ENCODE measurements at places on chromosomes 2 and 18.

- DNase-seq: no peak
Observed at GRCh38 chr2:10377052-10377746, 70.9 kb downstream of the ODC1 start.

GRCh38 chr18:63881851-63882250 is 5.7 kb upstream of the SERPINB2 start:
- DNase-seq: no peak

- no peak for DNase-seq
Observed at GRCh38 chr2:157269922-157270321, 12.4 kb downstream of the GALNT5 start.

GRCh38 chr2:95301186-95301585 is 4.0 kb downstream of the KCNIP3 start:
- DNase-seq: no peak

DNA sequence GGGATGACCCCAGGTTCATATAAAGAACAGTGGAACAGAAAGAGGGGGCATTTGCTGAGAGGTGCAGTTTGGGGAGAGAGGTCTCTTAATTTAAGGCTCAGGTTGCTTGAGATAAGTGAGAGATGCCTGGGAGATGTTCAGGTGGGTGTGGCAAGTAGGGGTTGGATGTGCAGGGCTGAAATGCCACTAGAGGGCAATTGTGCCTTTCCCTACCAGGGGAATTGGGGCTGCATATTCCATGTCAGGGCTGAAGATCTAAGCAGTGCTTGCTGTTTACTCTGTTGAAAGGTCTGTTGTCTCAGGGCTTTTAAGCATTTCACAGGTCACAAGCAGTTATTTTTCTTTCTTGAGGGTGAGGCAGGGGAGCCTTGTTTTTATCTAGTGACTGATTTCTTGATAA is 7.8 kb downstream of the CCDC85A start:
- DNase-seq: no peak

DNA sequence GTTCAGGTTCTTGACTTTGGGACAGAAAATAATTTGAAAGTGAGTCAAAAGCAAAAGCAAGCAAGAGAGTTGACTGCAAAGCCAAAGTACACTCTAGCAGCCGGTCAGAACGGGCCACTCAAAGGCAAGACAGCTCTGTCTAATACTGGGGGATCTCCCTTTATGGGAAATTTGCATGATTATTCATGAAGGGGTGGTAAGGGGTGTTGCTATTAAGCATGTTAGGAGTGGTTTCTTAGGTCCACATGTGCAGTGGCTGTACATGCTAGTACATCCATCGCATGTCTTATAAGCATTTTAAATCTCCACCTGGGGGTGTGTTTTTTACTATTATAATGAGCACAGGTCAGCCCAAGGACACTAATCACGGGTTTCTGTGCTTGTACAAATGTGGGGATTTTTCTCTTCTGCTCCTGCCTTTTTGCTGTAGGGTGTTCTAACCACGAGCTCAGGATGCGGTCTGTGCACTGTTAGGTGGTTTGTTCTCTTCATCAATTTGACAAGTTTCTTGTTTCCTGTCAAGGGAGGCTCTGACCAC is 60.2 kb upstream of the SPP2 start:
- peak; percentile 29 for DNase-seq

- no peak for DNase-seq
Observed at GRCh38 chr2:205659922-205660321, 22.4 kb upstream of the NRP2 start.

Measured in stimulated activated CD4-positive, alpha-beta T cell treated with anti-CD3 and anti-CD28 coated beads, Interleukin-15, amount 100 ng/mL, for 48 hours (primary cell).